Natural killer cell treated with Interleukin-12 subunit alpha and Interleukin-12 subunit beta and Interleukin-15 and Interleukin-18, amount 100 ng/mL, for 72 hours (primary cell): ENCODE measurements at places on chromosomes 4 and X. TPM values are rescaled to one million over a fixed set of nuclear protein-coding genes. Genes with fewer than 3 reads are reported as not detected.

DNA sequence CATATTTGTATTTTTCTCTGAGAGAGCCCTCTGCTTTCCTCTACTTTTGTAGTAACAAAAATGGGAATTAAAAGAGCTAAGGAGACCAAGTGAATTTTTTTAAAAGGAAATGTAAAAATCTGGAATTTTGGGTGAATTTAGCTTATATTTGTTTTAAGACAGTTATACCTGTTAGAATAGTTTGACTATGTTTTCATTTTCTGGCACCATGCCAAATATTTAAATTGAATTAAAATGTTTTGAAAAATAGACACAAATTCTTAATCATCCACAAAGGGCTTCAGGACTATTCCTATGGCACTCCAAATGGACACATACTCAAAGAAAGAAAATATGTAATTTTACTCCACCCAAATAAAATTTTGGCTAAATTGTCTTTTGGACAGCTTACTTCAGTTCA, 209.6 kb downstream of the SH3BGRL start:
- no peak for DNase-seq
- no peaks in the 10 kb centered on the region for H3K36me3 ChIP-seq
- no peak overlapping the region for H3K4me3 ChIP-seq
- no peak overlapping the region for H3K27ac ChIP-seq

DNA sequence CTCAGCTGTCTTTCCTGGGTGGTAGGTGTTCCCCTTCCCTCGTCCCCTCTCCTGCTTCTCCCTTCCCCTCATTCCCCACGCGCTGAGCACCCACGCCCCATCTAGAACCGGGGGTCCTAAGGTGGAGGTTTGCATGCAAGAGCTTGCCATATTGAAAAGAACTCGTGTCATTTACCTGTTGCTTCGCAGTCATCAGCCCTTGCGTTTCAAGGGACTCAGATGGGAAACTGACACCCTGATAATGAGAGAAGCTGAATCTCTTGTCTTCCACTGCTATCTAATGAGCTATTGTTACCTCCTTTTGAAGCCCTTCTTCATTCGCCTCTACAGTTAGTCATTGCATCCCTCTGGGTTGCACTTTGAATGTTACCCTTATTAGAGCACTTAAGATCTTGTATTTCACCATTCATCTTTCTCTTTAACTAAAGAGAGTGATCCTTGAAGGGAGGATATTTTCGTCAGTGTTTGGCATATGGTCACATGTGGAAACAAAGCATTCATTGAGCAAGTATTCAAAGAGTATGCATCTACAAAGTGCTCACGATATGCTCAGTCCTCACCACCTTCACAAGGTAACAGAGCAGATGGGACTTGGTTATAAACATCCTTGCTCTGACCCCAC, 25.7 kb downstream of the ARL9 start:
- H3K27ac ChIP-seq: no peak overlapping the region
- H3K27me3 ChIP-seq: no peaks in the 10 kb centered on the region
- H3K4me1 ChIP-seq: no peaks in the 10 kb centered on the region
- DNase-seq: no peak

DNA sequence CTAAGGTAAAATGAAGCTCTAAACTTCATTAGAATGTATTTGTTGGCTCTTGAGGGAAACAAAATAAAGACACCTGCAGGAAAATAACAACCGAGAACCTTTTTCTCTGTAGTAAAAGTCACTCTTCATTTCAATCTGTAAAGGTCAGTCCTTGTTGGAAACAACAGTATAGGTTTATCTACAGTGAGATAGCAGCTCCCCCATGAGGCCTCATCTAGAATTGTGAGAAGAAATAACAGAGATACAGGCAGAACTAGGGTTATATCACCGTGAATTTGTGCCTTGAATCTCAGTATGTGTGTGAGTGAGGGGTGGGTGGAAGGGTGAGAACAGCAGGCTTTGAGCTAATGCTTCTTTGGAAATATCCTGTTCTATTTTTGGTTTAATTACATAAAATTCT, 107.8 kb upstream of the FMR1 start:
- H3K27ac ChIP-seq: no peak overlapping the region
- no peak overlapping the region for H3K4me3 ChIP-seq
- no peak for DNase-seq

C4orf17 gene
- not detected for total RNA-seq

DNA sequence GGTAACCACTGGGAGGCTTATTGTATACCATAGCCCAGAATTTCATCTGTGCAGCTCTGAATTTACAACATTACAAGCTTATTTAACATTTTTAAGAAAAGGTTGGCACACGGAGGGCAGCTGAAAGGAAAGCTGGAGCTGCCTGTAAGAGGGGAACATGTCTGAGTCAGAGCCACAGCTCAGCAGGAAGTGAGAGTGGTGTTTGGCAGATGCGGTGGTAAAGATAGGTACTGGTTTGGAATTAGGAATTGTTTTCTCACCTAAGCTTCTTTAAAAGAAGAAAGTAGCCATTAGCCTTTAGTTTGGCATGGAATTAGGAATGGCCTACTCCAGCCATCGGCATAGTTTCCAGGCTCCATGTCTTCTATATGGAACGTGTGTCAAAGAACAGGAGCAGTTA, 172.5 kb upstream of the ANXA3 start:
- no peak overlapping the region for H3K27ac ChIP-seq
- DNase-seq: no peak
- H3K4me3 ChIP-seq: no peak overlapping the region
- H3K36me3 ChIP-seq: no peaks in the 10 kb centered on the region

DNA sequence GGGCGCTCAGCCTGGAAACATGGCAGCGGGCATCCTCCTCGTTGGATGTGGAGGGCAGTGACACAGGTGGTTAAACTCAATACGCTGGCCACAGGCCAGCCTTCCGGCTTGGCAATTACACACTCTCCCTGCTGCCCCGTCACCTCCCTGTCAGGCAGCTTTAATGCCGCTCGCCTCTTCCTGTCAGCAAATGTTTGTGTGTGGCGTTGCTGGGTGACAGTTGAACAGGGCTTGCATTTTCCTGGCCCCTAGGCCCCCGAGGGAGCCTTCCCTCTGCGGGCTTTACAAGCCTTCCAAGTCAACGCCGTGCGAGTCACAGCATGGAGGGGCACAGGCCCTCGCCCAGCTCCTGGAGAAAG, 620.0 kb downstream of the BCOR start:
- H3K4me1 ChIP-seq: no peaks in the 10 kb centered on the region
- no peaks in the 10 kb centered on the region for H3K36me3 ChIP-seq
- no peak for DNase-seq
- H3K27me3 ChIP-seq: no peaks in the 10 kb centered on the region

HS3ST1 gene
- total RNA-seq: not detected

DNA sequence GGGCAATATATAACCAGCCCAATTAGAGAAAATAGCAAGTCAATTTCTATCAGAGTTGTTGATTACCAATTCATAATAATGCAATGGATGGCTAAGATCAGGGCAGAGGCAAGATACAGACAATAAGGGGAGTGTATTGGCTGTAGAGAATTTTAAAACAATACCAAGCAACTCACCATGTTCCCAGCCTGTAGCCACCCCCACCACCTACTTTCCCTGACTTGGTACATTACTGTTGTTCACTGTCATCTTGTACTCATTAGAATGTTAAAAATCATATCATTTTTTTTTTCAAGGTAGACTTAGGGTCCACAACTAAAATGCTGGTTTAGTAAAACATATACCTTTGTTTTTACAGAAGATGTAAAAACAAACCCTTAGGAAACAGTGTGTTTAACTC, 27.7 kb downstream of the HNRNPD start:
- peaks cover 16% of the 10 kb centered on the region for H3K4me1 ChIP-seq
- H3K27me3 ChIP-seq: no peaks in the 10 kb centered on the region
- H3K27ac ChIP-seq: no peak overlapping the region
- no peak for DNase-seq
- H3K4me3 ChIP-seq: no peak overlapping the region

DNA sequence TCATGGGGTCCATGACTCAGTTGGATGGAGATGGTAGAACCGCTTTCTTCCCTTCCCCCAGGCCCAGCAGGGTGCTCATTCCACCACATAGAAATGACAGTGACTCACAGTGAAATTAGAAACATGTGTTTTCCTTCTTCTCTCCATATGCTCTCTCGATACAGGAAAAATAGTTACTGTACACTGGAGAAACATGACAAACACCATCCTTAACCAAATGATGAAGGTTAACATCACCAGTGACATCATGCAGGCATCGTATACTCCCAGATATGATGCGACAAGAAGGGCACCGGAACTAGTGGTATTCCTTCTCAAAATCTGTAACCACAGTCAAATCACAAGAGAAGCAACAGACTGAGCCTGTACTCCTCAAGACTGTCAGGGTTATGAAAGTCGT, 11.7 kb upstream of the RAB40A start:
- H3K27ac ChIP-seq: no peak overlapping the region
- H3K36me3 ChIP-seq: no peaks in the 10 kb centered on the region
- no peak for DNase-seq
- H3K4me3 ChIP-seq: no peak overlapping the region
- H3K4me1 ChIP-seq: peaks cover 8% of the 10 kb centered on the region
- H3K27me3 ChIP-seq: peaks cover 6% of the 10 kb centered on the region

HSPA4L gene
- total RNA-seq: 10.5 TPM

- no peaks in the 10 kb centered on the region for H3K36me3 ChIP-seq
- H3K27ac ChIP-seq: no peak overlapping the region
- no peak for DNase-seq
These were observed 188.4 kb downstream of the SHROOM3 start for GRCh38 chr4:76623217-76624045.

WDR45 gene
- 62.3 TPM for total RNA-seq

DNA sequence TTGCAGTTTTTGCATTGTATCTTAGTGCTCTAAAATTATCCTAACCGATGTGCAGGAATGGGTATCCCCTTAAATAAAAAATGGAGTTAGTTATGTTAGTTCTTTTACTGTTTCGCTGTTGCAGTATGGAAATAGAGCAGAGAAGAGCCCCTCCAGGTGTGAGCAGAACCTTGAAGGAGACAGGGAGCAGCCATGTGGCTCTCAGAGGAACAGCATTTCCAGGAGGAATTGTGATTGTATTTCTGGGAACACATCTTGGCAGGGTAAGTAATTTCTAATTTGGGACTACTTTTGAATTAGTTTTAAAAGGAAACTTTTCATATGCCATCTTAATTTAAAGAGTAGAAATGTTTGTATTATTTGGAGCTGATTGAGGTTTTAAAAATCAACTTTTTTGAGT, 5.3 kb upstream of the CCDC158 start:
- no peak overlapping the region for H3K4me3 ChIP-seq
- no peak overlapping the region for H3K27ac ChIP-seq
- no peak for DNase-seq
- H3K27me3 ChIP-seq: peaks cover 12% of the 10 kb centered on the region
- H3K4me1 ChIP-seq: no peaks in the 10 kb centered on the region

- H3K27me3 ChIP-seq: peaks cover 3% of the 10 kb centered on the region
- H3K27ac ChIP-seq: no peak overlapping the region
- no peak for DNase-seq
- no peaks in the 10 kb centered on the region for H3K4me1 ChIP-seq
These were observed 90.4 kb downstream of the MOSPD2 start for GRCh38 chrX:14963447-14964236.

DNA sequence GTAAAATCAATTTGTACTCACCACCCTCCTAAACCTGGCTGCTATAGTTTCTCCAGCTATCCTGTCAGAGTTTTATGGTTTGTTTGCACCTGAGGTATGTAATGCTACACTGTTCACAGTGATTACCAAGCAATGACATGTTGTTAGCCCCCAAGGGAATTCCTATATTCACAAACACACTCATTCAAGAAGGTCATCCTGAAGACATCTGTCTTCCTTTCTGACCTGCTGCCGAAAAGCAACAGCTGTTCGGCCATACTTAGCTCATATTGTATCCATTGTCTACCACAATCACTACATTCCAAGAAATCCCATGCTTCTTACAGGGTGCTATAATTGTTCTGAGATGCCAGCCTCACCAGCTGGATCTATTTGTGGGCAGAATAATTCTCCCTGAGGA, 160.1 kb upstream of the GYPA start:
- H3K27ac ChIP-seq: no peak overlapping the region
- DNase-seq: no peak
- H3K4me1 ChIP-seq: no peaks in the 10 kb centered on the region
- H3K36me3 ChIP-seq: no peaks in the 10 kb centered on the region
- no peaks in the 10 kb centered on the region for H3K27me3 ChIP-seq
- no peak overlapping the region for H3K4me3 ChIP-seq

GRCh38 chr4:167003326-167003725, 231.0 kb downstream of the SPOCK3 start:
- no peak overlapping the region for H3K4me3 ChIP-seq
- no peaks in the 10 kb centered on the region for H3K27me3 ChIP-seq
- no peaks in the 10 kb centered on the region for H3K4me1 ChIP-seq

GRCh38 chrX:590693-591404, 39.7 kb upstream of the SHOX start:
- no peaks in the 10 kb centered on the region for H3K27me3 ChIP-seq
- H3K27ac ChIP-seq: no peak overlapping the region
- DNase-seq: no peak
- no peaks in the 10 kb centered on the region for H3K4me1 ChIP-seq
- H3K4me3 ChIP-seq: no peak overlapping the region
- H3K36me3 ChIP-seq: peaks cover 5% of the 10 kb centered on the region

FRG2 gene
- not detected for total RNA-seq

CITED1 gene
- not detected for total RNA-seq

DNA sequence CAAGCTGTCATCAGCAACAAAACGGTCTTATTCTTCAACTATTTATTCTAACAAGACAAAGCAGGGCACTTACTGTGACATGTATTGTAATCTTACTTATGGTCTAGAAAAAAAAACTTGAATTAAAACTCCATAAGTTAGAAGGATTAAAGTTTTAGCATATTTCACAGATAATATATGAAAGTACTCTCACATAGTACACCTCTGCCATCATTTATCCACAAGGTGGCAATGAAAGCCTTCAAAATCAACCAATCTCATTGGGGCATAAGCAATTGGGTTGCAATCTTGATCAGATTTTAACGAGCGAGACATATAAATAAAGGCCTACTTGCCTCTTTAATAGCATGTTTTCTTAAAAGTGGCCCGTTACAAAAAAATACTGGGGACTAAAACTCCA, 1382.9 kb downstream of the FAM133A start:
- no peak overlapping the region for H3K27ac ChIP-seq
- no peaks in the 10 kb centered on the region for H3K4me1 ChIP-seq
- no peak overlapping the region for H3K4me3 ChIP-seq
- DNase-seq: no peak
- no peaks in the 10 kb centered on the region for H3K36me3 ChIP-seq

REPS2 gene
- total RNA-seq: 0.20 TPM

DNA sequence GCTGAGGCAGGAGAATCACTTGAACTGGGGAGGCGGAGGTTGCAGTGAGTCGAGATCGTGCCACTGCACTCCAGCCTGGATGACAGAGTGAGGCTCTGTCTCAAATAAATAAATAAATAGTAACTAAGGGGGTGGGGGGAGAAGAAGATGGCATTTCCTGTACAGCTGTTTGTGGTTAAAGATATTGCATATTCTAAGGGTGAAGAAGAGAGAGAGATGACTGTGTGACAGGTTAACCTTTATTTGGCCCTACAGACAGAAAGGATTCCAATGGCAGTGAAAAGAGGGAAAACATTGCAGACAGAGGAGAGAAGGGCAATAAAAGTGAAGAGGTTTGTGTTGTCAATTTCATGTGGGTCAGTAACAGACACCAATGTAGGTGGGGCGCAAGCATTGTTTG, 9.4 kb downstream of the TASL start:
- H3K27ac ChIP-seq: no peak overlapping the region
- peaks cover 15% of the 10 kb centered on the region for H3K4me1 ChIP-seq
- no peaks in the 10 kb centered on the region for H3K27me3 ChIP-seq
- peak overlapping the region; percentile 39 for H3K4me3 ChIP-seq

GRCh38 chr4:38145741-38146140, 185.5 kb downstream of the PTTG2 start:
- no peak overlapping the region for H3K4me3 ChIP-seq
- H3K27me3 ChIP-seq: no peaks in the 10 kb centered on the region
- H3K36me3 ChIP-seq: no peaks in the 10 kb centered on the region
- H3K4me1 ChIP-seq: no peaks in the 10 kb centered on the region
- no peak overlapping the region for H3K27ac ChIP-seq

GNRHR gene
- total RNA-seq: not detected

SULT1B1 gene
- total RNA-seq: 1.1 TPM
